Stimulated activated CD4-positive, alpha-beta T cell treated with anti-CD3 and anti-CD28 coated beads, Interleukin-12 subunit alpha, Interleukin-12 subunit beta, amount 100 ng/mL, for 4 hours (primary cell): ENCODE measurements at places on chromosomes 12 and 14.

- no peak for DNase-seq
These were observed 74.2 kb downstream of the IFT81 start for GRCh38 chr12:110198386-110198785.

DNA sequence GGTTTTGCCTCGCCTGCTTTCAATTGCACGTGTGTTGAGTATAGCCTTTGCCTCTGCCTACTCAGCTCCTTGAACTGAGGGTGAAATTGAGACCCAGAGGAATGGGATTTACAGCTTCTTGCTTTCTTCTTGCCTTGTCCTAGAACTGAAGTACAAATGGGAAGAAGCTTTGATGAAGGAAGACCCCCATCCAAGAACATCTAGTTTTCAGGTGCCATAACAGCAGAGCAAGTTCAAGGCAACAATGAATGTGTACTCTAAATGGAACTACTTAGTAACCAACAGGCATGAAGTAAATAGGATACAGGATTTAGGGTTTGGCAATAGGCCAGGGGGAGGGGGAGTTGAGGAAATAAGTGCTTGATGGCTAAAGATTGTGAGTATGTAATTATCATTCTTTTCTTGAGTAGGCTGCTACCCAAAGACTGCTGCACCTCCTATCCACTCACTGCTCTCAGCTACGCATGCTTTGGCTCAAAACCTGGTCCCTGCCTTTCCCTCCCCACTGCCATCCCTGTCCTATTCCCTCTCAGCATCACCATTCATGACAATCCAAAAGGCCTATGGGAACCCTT lies 2.1 kb downstream of the GPX2 start:
- DNase-seq = no peak

GRCh38 chr14:51224551-51224950 lies 15.5 kb upstream of the TMX1 start:
- DNase-seq = no peak

- DNase-seq = no peak
These were observed 105.6 kb downstream of the GPR135 start for GRCh38 chr14:59359431-59360124.

- DNase-seq = no peak
These were observed 414.4 kb downstream of the FUT8 start for GRCh38 chr14:65826946-65827345.

- no peak for DNase-seq
These were observed 1.2 kb downstream of the KCNJ8 start for GRCh38 chr12:21773263-21773741.

- DNase-seq = no peak
These were observed 26.3 kb upstream of the AMIGO2 start for GRCh38 chr12:47105914-47106674.

DNA sequence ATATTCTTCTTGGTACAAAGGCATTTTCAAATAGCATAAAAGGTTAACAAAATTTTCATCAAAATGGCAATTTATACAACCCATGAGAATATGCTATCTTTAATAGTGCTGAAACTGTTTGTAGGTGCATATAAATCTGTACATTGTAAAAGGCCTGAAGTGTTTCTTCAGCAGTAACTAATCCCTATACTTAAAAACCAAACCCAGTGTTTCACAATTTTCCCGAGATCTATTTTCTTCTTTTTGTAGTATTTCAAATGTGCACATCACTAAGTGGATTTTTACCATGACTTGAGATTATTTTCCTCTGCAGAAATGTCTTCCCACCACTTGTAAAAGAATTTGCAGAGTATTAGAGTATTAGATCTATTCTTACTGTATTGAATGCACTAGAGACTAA lies 76.5 kb downstream of the FERMT2 start:
- no peak for DNase-seq

GRCh38 chr12:56081393-56082347 lies 1.7 kb downstream of the ERBB3 start:
- DNase-seq = no peak

DNA sequence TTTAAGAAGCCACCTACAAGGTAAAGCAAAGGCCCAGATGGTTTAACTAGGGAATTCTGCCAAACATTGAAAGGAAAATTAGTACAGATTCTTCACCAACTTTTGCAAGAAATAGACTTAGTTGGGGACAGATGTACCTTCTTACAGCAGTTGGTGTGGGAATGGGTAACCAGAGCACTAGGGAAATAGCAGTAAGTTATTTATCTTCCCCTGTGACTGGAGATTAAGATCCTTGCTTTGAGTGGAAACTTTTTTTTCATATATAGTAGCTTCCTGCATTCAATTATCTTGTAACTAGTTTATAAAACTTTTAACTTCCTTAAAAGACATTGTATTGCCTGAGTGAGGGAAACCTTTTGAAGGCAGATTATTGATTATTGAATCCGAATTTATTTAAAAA lies 44.2 kb downstream of the ARID2 start:
- no peak for DNase-seq

- no peak for DNase-seq
These were observed 2.6 kb downstream of the ARF6 start for GRCh38 chr14:49895480-49895879.

- no peak for DNase-seq
These were observed 46.5 kb downstream of the FNTB start for GRCh38 chr14:65033181-65033580.

- DNase-seq = no peak
These were observed 433.3 kb downstream of the PRKD1 start for GRCh38 chr14:29494312-29494711.

DNA sequence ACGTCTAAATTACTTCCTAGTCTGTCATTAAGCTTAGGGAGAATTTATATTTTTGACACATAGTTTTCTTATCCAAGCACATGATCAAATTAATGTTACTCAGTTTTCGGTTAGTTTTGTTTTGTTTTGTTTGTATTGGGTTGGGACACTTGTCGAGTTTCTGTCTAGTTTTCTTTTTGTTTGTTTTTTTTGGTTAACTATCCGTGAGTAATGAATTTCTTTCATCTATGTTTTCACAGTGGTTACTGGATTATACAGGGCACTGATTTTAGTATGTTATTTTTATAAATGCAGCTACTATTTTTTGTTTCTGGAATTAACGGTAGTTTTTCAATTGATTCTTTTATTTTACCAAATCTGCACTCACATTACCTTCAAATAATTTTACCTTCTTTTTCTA lies 2.7 kb downstream of the KLRF1 start:
- no peak for DNase-seq

DNA sequence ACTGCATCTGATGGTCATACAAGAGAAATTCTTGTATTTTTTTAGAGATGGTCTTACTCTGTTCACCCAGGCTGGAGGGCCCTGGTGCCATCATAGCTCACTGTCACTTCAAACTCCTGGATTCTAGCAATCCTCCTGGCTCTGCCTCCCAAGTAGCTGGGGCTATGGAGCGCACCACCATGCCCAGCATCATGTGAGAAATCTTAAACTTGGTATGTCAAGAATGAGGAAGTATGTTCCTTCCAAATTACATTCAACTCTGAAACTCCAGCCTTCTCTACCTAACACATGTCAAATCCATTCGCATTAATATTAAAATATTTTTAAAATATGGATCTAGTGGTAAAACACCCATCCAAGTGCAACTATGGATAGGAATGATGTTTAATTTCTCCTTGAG lies 27.5 kb upstream of the CDKN3 start:
- DNase-seq = no peak

GRCh38 chr12:1443421-1444141 lies 150.8 kb downstream of the FBXL14 start:
- DNase-seq = no peak

- no peak for DNase-seq
These were observed 185.3 kb downstream of the TSPAN9 start for GRCh38 chr12:3262470-3262869.

- DNase-seq = no peak
These were observed 95.2 kb downstream of the LGMN start for GRCh38 chr14:92653162-92653651.

- DNase-seq = no peak
These were observed 5.3 kb downstream of the PHETA1 start for GRCh38 chr12:111363578-111363977.

DNA sequence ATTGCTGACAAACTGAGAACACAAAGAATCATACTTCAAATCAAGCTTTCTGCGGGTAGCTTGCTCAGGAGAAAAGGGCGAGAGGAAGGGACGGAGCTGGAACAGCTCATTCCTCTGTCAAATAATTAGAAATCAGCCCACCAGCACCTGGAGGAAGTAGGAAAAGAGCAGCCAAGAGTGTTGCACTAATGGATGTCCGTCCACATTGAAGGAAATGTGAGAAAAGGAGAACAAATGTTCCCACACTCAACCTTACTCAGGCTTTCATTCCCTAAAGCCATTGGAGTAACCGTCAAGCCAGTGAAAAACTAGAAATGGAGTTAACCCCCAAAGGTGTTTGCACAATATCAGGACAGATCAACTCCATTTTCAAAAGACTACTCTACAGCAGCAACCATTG lies 233.0 kb upstream of the PRKD1 start:
- no peak for DNase-seq

- DNase-seq = peak; percentile 61
These were observed 2.2 kb upstream of the ZFP36L1 start for GRCh38 chr14:68794851-68795596.

GRCh38 chr12:21771311-21771710 lies 3.2 kb downstream of the KCNJ8 start:
- no peak for DNase-seq

GRCh38 chr14:29390081-29390832 lies 537.4 kb downstream of the PRKD1 start:
- no peak for DNase-seq

DNA sequence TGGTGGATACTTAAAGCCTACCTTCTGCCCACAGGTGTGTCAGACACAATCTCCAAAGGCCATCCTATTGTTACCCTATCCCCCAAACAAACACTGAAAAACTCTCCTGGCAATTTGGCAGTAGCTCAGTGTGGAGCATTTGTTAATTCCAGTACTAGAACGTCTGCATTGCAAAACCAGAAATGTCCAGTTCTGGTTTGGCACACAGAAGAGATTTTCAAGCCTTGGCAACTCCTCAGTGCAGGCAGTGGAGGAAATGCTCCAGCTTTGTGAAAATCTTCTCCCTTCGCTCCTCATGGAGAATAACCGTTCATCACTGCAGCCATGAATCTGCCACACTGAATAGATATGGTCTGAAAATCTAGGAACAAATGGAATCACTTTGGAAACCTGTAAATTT lies 5.3 kb upstream of the SOCS2 start:
- DNase-seq = no peak

DNA sequence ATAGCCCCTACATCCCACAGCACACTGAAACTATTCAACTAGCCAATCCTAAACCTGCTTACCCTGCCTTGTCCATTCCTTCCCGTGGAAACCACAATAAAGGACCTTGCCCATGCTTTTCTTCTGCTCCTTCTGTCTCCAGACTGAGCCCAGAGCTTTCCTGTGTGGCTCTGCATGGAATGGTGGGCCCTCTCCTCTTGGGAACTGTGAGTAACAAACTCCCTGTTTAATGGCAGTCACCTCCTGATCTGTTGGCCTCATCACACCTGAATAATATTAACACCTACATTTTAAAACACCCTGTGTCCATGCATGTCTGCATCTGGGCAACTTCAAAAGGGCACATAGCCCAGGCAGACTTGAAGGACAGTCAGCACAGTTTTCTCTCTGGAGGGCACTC lies 12.4 kb downstream of the LGR5 start:
- no peak for DNase-seq

DNA sequence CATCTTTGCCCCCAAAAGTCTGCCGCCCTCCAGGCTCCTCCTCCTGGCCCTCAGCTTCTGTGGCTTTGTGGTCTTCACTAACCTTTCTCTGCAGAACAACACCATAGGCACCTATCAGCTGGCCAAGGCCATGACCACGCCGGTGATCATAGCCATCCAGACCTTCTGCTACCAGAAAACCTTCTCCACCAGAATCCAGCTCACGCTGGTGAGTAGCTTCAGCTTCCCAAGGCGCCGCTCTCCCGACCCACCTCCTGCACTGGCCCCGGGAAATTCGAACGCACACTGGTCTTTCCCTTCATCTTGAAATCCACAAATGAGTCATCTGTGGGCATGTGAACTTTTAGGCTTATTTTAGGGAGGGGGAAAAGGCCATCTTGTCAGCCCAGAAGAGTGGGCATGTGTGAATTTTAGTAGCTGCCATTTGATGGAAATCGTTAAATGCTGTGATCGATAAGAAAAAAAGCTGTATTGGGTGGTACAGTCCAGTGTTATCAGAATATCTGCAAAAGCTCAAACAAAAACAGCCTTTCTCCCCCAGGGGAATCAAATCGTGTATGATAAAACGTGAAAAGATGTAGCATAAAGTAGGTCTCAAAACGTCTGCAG lies 700 bp downstream of the SLC35E3 start:
- DNase-seq = peak; percentile 8

GRCh38 chr12:92488735-92489134 lies 214.1 kb upstream of the PLEKHG7 start:
- no peak for DNase-seq

DNA sequence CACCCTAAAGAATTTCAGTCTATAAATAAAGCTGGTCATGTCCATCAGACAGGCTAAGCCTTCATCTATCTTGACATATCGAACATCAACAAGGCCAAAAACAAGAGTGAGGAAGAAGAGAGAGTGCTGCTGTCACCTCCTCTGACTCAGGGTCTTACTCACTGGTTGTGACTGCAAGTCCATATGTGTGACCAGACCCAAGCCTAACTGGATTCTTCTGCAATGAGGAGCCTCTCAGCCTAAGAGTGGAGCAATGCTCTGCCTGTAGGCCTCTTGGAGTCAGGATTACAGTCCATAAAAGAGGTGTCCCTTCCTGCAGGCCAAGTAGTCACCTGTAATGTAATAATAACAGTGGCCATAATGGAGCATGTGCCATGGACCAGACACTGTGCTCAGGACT lies 121.2 kb upstream of the SLC35F4 start:
- no peak for DNase-seq
